H7 (cell line): ENCODE measurements at places on chromosomes 11 and 22. TPM values are rescaled to one million over a fixed set of nuclear protein-coding genes. Genes with fewer than 3 reads are reported as not detected.
A peak's percentile ranks its signal among the peaks of the same experiment; 100 is the strongest.

CRYBA4 gene
- 0.22 TPM in 1 of 2 replicates, not detected in the other for total RNA-seq

CLDN25 gene
- total RNA-seq = not detected in 2 replicates

DNA sequence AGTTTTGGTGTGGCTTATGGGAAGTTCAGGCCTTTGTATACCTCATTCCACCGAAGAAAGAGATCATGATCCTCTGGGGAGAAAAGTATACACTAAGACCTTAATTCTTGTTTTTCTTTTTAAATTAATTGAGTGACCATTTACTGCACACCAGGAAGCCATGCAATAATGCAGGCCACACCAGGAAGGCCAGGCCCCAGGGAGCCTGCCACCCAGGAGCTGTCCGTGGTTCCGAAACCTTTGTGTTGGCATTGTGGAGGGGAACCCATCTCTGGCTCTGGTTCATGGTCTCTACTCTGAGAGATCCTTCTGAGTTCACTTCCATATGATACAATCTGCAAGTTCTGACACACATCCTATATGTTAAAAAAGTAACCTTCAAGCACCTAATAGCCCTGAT lies 291.8 kb downstream of the MIAT start:
- peak; percentile 18 for DNase-seq

ROBO4 gene
- not detected in 2 replicates for total RNA-seq

- DNase-seq = no peak
These were observed 56.2 kb downstream of the CTSC start for GRCh38 chr11:88281317-88281712.

- DNase-seq = no peak
These were observed 229.5 kb downstream of the TTC28 start for GRCh38 chr22:28450109-28450508.

- no peak for DNase-seq
These were observed 133.5 kb downstream of the CNTN5 start for GRCh38 chr11:99154277-99154676.

APBB1 gene
- total RNA-seq = 42.5 and 57.2 TPM in 2 replicates

DNA sequence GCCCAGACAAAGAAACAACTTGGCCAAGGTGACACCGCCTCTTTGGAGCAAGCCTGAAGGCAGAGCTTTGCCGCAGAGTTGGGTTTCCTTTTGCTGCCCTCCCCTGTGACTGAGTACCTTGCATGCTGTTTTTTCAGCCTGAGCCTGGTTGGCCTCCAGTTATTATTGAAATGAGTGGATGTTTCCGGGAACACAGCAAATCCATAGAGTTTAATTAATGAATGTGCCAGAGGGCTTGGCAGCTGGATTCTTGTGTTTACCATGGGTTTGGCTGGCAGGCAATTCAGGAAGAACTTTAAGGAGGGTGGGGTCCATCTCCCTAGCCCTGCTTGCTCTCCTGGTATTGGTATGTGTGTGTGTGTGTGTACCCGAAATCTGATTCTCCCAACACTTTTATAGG lies 65.6 kb upstream of the CRYBB3 start:
- DNase-seq = no peak

GRCh38 chr11:110019675-110020074 lies 73.5 kb upstream of the ZC3H12C start:
- no peak for DNase-seq

LMO2 gene
- total RNA-seq = 0.87 and 0.92 TPM in 2 replicates

GRCh38 chr11:118619444-118620197 lies 12.2 kb downstream of the PHLDB1 start:
- no peak for DNase-seq

GRCh38 chr11:17986007-17986710 lies 26.7 kb downstream of the SERGEF start:
- no peak for DNase-seq

KRTAP5-10 gene
- 0.14 TPM in 1 of 2 replicates, not detected in the other for total RNA-seq

DNA sequence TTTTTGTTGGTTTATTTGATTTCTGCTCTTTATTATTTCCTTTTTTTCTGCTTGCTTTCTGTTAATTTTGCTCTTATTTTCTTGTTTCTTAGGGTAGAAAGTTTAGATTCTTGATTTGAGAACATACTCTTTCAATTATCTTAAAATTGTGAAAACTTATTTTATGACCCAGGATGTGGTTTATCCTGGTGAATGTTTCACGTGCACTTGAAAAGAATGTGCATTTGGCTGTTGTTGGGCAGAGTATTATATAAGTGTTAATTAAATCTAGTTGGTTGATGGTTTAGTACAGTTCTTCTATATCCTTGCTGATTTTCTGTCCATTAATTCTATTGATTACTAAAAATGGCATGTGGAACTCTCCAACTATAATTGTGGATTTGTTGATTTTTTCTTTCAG lies 66.9 kb upstream of the NARS2 start:
- DNase-seq = no peak

DNA sequence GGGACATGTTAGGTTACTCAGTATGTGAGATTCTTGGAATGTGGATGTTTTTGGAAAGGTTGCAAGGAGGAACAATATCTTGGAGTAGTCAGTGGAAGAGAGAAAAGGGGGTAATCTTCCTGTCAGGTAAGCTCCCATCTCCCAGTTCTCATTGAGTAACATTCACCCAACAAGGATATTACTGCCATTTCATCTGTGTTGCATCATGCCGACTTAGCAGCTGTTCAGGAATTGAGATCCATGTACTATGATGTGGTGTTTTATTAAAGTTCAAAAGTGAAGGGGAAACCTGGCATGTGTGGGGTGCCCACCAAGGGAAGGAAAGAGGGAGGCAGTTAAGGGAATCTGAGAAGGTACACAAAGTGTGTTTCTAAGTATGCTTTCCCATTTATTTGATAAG lies 58.4 kb upstream of the RASSF10 start:
- no peak for DNase-seq

GRCh38 chr11:128924510-128925249 lies 18.0 kb downstream of the TP53AIP1 start:
- DNase-seq = no peak

DNA sequence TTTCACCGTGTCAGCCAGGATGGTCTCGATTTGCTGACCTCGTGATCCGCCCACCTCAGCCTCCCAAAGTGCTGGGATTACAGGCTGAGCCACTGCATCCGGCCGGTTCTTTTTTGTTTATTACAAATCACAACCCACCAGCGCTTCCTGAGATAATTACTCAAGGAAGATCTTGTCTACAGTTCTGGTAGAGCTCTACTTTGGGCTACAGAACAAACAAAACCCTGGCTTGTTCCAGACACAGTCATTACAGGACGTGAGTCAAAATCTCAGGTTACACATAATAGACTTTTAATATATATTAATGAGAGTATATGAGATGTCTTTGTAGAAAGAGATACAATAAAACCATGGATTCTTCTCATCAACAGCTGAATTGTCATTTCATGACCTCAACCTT lies 42.8 kb upstream of the NUP50 start:
- DNase-seq = no peak

DNA sequence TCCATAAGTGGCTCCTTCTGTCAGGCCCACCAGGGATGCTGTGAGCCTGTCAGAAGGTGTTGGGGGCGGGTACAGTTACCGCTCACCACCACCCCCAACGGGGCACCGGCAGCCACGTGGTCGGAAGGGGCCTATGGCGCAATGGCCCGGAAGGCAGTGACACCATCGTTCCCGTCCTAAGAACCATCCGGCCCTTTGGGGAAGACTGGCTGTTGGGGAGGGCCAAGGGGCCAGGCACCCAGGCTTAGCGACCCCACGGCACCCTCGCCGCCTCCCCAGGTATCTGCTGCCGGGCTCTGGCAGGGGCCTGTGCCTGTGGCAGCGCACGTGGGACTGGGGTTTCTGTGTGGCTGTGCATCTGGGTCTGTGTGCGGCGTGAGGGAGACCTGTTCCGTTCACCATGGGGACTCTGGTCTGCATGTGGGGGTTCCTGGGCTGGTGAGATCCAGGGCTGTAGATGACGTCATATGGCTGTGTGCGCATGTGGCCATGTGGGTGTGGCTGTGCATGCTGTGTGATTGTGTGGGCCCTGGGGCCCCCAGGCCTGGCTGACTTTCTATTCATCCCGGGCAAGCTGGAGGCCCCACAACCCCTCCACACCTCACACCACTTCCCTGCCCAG lies 717 bp downstream of the OSM start:
- DNase-seq = peak; percentile 66

DNA sequence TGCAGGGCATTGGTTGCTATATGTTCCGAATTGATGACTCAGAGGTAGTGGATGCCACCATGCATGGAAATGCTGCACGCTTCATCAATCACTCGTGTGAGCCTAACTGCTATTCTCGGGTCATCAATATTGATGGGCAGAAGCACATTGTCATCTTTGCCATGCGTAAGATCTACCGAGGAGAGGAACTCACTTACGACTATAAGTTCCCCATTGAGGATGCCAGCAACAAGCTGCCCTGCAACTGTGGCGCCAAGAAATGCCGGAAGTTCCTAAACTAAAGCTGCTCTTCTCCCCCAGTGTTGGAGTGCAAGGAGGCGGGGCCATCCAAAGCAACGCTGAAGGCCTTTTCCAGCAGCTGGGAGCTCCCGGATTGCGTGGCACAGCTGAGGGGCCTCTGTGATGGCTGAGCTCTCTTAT lies 5.4 kb upstream of the TTC36 start:
- DNase-seq = no peak

GRCh38 chr11:117634756-117635603 lies 162.0 kb downstream of the DSCAML1 start:
- no peak for DNase-seq

- no peak for DNase-seq
These were observed 20.5 kb downstream of the CAPRIN1 start for GRCh38 chr11:34072041-34072440.

SLC22A9 gene
- total RNA-seq = not detected in 2 replicates

MB gene
- total RNA-seq = 0.35 and 0.70 TPM in 2 replicates

NNMT gene
- not detected in 2 replicates for total RNA-seq

MRE11 gene
- total RNA-seq = 14.8 and 18.5 TPM in 2 replicates

MMP8 gene
- not detected in 2 replicates for total RNA-seq

CCDC89 gene
- not detected in 2 replicates for total RNA-seq
